Stimulated activated naive CD8-positive, alpha-beta T cell treated with anti-CD3 and anti-CD28 coated beads, Interleukin-15, Interleukin-2, amounts not matched to agents 100 U/mL and 50 U/mL, for 24 hours (primary cell): ENCODE measurements at places on chromosomes 2 and 18.

- DNase-seq: no peak
These were observed 287.6 kb upstream of the HNRNPA3 start for GRCh38 chr2:176924909-176925534.

DNA sequence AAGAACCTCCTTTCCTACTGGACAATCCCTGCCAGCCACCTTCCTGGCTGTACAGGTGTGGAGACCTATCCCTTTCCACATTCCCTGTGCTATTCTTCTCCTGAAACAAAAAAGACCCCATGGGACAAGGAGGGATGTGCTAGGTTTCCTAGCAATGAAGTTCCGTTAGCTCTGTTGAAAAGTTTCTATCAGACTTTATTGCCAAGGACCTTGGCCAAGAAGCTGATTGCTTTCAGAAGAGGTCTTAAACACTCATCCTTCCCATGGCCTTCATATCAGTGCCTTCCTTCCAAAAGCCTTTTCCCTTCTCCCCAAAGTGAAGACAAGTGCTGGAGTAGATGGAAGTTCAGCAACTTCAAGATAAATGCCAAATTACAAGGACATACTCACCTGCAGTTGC is 194.8 kb downstream of the AGPS start:
- no peak for DNase-seq

DNA sequence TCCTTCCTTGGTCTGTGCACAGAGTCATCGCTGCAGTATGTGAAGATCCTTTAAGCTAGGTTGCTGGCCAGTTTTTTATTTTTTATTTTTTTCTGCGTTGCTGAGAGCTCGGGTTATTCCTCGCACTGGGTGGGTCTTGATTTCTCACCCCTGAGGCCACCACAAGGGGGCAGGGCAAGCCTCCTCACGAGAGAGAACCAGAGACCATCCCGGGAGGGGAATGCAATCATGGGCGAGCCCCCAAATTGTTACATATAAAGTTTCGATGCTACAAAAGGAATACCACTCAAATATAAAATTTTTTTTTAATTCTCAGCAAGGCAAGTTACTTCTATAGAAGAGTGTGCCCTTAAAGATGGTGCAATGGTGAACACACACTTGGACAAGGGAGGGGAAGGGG is 24.9 kb downstream of the HTR2B start:
- peak; percentile 26 for DNase-seq

DNA sequence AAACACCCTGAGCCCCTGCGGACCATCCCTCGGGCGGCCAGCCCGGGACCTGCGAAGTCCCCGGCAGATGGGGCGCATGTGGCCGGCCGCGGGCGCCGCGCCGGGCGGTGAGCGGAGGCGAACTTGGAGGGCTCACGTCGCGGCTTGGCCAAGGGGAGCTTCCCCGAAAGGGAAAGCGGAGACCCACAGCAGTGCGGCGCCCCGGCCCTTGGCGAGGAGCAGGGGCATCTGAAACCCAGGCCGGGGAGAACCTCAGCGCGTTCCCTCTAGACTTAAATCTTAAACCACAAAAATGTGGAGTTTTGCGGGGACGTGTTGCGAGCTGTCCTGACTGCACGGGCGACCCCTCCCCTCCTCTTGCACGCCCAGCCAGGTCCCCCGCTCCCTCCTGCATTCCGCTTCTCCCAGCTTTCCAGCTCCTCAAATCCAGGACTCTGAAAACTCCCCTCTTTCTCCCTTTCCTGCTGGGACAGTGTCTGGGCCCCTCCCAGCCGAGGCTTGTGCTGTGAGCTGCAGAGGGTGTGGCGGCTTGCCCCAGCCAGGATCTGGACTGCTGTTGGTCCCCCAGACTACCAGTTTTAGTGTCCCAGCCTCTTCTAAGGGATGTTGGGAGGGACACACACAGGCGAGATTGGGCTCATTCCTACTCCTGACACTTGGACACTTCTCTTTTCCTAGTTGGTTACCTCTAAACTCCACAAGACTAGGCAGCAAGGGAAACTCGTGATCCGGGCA is 1.3 kb downstream of the FMNL2 start:
- DNase-seq: peak; percentile 19

DNA sequence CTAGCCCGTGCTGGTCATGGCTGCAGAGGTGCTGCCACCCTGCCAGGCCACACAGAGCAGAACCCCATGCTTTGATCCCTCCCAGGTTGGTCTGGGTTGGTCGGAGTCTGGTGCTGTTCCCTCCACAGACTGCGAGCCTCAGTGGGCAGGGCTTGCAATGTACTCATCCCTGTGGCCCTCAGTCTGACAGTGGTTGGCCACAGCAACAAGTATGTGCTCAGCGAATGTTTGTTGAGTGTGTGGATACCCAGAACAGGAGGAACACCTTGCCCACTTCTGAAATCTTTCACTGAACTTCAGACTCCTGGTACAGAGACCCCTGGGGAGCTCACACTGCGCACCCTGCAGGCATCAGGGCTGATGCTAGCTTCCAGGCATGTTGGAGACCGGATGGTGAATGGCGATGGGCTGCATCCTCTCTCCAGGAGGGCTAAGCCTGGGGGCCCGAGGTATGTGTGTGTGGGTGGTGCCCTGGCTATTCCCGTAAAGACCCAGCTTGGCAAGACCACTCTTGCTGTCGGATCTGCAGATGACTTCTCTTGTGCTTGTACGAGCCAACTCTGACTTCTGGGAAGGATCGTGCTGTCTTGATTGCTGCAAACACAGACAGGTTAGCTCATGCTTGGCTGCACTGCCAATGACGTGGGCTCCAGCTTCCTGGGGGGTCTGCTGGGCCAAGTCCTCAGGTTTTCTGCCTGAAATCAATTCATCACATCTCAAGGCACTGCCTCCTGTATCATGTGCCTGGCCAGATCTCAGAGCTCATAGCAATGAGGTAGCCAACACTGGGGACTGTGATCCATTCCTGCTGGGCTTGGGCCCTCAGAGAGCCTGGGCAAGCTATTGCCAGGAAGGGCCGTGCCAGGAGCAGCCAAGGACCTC is 43.7 kb downstream of the RHOB start:
- no peak for DNase-seq

- DNase-seq: no peak
These were observed 53.2 kb downstream of the CIB4 start for GRCh38 chr2:26587994-26588393.

GRCh38 chr2:61134141-61134540 is 27.8 kb upstream of the C2orf74 start:
- DNase-seq: no peak

DNA sequence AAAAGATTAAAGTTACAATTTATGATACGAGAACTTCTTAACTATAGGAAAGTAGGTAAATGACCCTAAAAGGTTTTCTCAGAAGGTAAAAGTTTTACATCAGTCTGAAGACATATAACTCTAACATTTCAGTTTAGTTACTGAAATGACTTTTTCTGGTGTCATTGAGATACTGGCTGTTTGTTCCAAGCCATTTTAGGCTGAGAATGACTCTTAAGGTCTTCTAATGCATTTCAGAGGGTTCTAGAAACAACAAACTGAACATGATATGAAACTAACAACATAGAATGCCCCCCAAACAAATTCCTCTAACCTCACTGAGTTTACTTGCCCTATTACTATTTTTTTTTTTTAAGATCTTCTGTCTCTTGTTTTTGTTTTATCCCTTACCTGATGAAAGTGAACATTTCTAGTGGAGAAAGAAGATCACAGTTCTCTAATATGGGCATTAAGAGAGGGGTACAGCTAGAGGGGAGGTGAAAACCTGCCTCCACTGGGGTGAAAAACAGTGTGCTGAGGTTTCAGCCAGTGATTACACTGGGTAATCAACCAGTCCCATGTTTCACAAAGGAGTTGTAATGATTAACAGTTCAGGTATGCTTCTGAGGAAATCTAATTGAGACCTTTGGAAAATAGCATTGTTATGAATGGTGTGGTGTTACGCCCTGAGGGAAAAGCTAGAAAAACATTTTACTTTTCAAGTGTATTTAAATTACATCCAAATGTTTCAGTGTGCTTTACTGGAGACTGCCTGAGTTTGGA is 11.2 kb downstream of the NABP1 start:
- DNase-seq: no peak

- no peak for DNase-seq
These were observed 562.5 kb downstream of the ERBB4 start for GRCh38 chr2:211976076-211976475.

- DNase-seq: no peak
These were observed 155.4 kb upstream of the ACAA2 start for GRCh38 chr18:49968644-49969309.

GRCh38 chr2:160473468-160474318 is 19.9 kb downstream of the RBMS1 start:
- DNase-seq: no peak

GRCh38 chr18:41886126-41886807 is 68.8 kb upstream of the PIK3C3 start:
- DNase-seq: no peak

GRCh38 chr18:51029378-51029693 is 677 bp upstream of the SMAD4 start:
- DNase-seq: no peak

GRCh38 chr18:79380816-79381806 is 14.6 kb upstream of the NFATC1 start:
- DNase-seq: peak; percentile 83

- no peak for DNase-seq
These were observed 9.6 kb downstream of the PTRHD1 start for GRCh38 chr2:24783641-24784040.

DNA sequence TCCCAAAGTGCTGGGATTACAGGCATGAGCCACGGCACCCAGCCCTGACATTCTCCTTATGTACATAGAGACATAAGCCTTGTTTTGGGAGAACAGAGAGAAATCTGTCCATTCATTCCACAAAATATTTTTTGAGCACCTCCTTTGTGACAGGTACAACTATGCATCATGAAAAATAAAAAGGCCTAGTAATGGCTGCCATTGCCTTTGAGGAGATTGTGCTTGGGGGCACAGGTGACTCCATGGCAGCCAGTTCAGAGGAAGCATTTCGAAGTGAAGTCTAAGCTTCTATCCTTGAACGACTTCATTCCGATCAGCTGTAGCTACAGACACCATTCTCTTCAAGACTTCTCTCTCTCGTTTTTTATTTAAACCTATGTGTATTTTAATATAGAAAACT is 10.5 kb upstream of the MYCN start:
- no peak for DNase-seq

- no peak for DNase-seq
These were observed 52.5 kb downstream of the CENPO start for GRCh38 chr2:24845691-24846090.
